ENCODE measurements at places on chromosomes 7 and 10.

- H3K4me1 ChIP-seq, result peaks cover 35% of the 10 kb centered on the region
- peaks cover 4% of the 10 kb centered on the region for H3K36me3 ChIP-seq
- peak overlapping the region; percentile 98 for H3K27ac ChIP-seq
- peak; percentile 45 for DNase-seq
Measured at GRCh38 chr7:139775829-139776266, 1.9 kb downstream of the HIPK2 start.

GRCh38 chr10:12262278-12262981 lies 66.4 kb downstream of the CDC123 start:
- peak overlapping the region; percentile 56 for H3K27ac ChIP-seq
- no peaks in the 10 kb centered on the region for H3K27me3 ChIP-seq

DNA sequence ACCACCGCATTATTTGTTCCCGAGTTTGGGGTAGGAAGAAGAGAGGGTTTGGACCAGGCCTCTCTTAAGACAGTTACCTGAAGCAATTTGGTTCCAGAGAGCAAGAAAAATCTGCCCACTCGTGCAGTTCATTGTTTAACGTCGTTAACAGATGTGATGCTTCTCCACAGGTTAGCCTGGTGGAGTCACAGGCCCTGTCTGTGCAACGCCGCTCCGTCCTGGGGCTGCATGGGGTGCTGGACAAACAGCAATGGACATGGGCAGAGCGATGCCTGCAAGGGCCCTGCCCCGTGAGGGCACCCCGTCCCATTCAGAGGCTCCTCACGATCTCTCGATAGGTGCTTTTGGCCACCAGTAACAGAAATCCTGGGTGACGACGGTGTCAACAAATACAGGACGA lies 9.7 kb downstream of the FOXL3 start:
- no peak overlapping the region for H3K4me3 ChIP-seq
- peaks cover 25% of the 10 kb centered on the region for H3K27me3 ChIP-seq
- no peaks in the 10 kb centered on the region for H3K36me3 ChIP-seq

GRCh38 chr10:3539696-3540383 lies 245.2 kb downstream of the KLF6 start:
- no peak overlapping the region for H3K27ac ChIP-seq
- H3K4me1 ChIP-seq, result no peaks in the 10 kb centered on the region

DNA sequence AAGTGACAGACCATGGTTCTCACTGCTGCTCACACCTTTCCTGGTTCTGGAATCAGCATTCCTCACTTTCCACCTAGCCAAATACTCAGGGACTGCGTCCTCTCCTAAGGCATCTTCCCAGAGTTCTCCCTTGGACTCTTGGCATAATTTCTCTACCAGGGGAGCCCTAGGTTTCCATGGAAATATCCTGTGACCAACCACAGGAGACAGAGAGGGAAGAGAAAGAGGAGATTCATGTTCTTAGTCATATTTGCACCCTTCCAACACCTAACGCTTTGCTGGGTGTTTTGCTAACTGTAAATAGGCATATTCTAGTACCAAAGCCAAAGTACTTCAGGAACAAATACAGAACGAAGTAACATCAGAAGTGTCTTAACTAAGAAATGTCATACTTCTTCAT lies 28.6 kb downstream of the DENND11 start:
- H3K4me1 ChIP-seq, result no peaks in the 10 kb centered on the region
- H3K27ac ChIP-seq, result no peak overlapping the region
- peaks cover 21% of the 10 kb centered on the region for H3K36me3 ChIP-seq
- DNase-seq, result no peak

GRCh38 chr7:99141841-99142726 lies 1.8 kb downstream of the SMURF1 start:
- peak overlapping the region; percentile 90 for H3K27ac ChIP-seq
- DNase-seq, result peak; percentile 30
- peaks cover 39% of the 10 kb centered on the region for H3K4me1 ChIP-seq
- H3K36me3 ChIP-seq, result peaks cover 23% of the 10 kb centered on the region
- peak overlapping the region; percentile 81 for H3K4me3 ChIP-seq

- peaks cover 35% of the 10 kb centered on the region for H3K4me1 ChIP-seq
- no peak for DNase-seq
- H3K4me3 ChIP-seq, result no peak overlapping the region
Measured at GRCh38 chr7:28068811-28069216, 111.8 kb downstream of the JAZF1 start.

DNA sequence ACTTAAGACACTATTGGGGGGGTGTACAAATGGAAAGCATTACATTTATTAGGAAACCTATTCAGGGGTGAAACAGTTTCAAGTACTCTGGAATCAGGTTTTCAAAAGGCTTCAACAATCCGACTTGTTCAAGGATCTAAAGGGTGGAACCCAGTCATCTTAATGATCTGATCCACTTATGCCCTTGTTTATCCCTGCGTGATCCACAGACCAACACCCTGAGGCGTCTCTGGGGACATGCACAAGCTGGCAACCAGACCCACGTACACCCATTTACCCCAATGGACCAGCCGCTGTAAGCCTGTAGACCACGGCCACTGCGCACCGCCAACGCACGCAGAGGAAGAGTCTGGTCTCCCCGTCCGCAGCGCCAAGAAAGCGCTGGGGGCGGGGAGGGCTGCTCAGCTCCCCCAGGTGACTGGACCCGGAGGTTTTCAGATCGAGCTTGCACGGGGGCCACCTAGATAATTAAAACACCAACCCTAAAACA lies 13.4 kb downstream of the HNRNPF start:
- H3K4me3 ChIP-seq, result peak overlapping the region; percentile 97
- peak overlapping the region; percentile 87 for H3K27ac ChIP-seq
- peaks cover 61% of the 10 kb centered on the region for H3K4me1 ChIP-seq
- DNase-seq, result no peak

GRCh38 chr7:65971021-65971420 lies 11.0 kb downstream of the GUSB start:
- H3K27ac ChIP-seq, result peak overlapping the region; percentile 46
- no peak overlapping the region for H3K4me3 ChIP-seq
- peaks cover 71% of the 10 kb centered on the region for H3K36me3 ChIP-seq
- no peaks in the 10 kb centered on the region for H3K27me3 ChIP-seq

- no peaks in the 10 kb centered on the region for H3K4me1 ChIP-seq
- no peak overlapping the region for H3K4me3 ChIP-seq
- no peaks in the 10 kb centered on the region for H3K27me3 ChIP-seq
- no peaks in the 10 kb centered on the region for H3K36me3 ChIP-seq
- no peak for DNase-seq
- no peak overlapping the region for H3K27ac ChIP-seq
Measured at GRCh38 chr7:11373546-11374142, 400.0 kb downstream of the PHF14 start.

DNA sequence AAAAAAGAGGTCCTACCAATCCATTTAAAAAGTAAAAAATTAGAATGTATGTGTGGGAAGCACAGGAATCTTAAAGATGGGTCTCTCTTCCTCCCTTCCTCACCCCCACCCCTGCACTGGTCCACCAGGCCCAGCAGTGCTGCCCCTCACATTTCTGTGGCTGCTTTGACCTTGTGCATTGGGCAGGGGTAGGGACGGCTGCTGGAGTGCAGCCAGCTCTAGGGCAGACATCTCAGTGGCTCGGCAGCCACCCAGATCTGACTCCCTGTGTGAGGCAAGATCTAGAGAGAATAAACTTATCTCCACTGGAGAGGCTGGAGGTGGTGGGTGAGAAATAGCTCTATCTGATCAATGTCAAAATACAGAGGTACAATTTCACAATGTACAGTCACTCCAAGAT lies 6.7 kb downstream of the FAM180A start:
- no peaks in the 10 kb centered on the region for H3K4me1 ChIP-seq
- no peak overlapping the region for H3K4me3 ChIP-seq

GRCh38 chr7:68200051-68200670 lies 1203.5 kb downstream of the TYW1 start:
- H3K4me3 ChIP-seq, result no peak overlapping the region
- DNase-seq, result no peak
- H3K27me3 ChIP-seq, result no peaks in the 10 kb centered on the region
- no peak overlapping the region for H3K27ac ChIP-seq
- no peaks in the 10 kb centered on the region for H3K4me1 ChIP-seq
- H3K36me3 ChIP-seq, result no peaks in the 10 kb centered on the region

DNA sequence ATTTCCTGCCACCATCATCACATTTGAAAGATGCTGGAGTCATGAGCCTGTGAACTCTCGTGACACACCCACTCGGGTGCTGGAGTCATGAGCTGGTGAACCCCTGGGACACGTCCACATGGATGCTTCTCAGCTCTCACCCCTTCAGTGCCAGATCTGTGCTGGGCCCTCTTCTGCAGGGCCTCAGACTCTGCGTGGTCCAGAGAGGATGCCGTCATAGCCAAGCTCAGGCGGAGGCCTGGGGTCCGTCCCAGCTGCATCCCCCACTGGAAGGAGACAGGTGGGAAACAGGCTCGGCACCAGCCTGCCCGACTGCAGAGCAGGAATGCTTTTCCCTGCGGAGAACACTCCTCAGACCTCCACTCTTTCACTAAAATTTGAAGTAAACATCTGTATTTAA lies 156.5 kb upstream of the PPP2R2D start:
- H3K36me3 ChIP-seq, result no peaks in the 10 kb centered on the region
- no peak overlapping the region for H3K27ac ChIP-seq
- peaks cover 8% of the 10 kb centered on the region for H3K4me1 ChIP-seq
- peaks cover 69% of the 10 kb centered on the region for H3K27me3 ChIP-seq
- DNase-seq, result no peak
- H3K4me3 ChIP-seq, result no peak overlapping the region

DNA sequence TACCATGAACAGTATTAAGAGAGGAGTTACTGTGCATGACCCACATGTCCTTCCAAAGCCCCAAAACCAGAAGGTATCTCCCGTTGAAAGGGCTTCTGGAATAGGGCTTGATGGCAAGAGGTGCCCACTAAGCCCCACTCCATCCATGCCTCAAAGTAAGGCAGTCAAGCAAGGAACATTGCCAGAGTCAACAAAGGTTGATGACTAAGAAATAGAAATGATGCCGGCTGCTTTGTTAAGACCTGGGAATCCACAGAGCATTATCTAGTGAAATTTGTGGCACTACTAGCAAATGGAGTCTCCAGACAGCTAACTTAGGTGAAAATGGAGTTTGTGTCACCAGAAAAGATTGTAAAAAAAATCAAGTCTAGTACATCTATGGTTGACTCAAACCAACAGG lies 6.2 kb downstream of the SFR1 start:
- H3K4me1 ChIP-seq, result no peaks in the 10 kb centered on the region
- peaks cover 21% of the 10 kb centered on the region for H3K36me3 ChIP-seq
- DNase-seq, result no peak
- peaks cover 11% of the 10 kb centered on the region for H3K27me3 ChIP-seq
- H3K27ac ChIP-seq, result no peak overlapping the region

DNA sequence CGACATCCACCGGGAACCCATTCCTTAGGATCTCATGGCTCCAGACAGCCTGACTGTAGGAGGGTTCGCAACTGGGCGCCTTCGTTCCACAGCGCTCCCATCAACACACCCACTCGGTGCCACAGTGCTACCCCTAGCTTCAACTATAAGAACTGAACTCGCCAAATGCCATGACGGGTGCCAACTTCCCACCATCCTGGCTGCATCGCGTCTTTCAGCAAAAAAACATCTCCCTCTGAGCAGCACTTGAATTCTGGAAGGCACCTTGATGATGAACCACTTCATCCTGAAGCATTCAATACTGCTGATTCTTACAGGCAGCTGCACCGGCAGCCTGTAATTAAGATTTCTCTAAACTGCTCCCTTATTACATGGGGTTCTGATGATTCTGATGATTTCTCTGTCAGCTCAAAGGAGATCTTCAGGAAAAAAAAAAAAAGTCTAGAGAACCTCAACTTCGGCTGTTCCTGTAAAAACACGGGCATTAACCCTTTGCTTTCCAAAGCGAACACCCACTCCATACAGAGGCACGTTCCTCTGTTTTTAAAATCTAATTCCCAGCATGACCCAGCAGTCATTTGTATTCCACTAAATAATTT lies 1.3 kb downstream of the CYTH3 start:
- peak overlapping the region; percentile 84 for H3K27ac ChIP-seq
- peak overlapping the region; percentile 93 for H3K4me3 ChIP-seq
- H3K27me3 ChIP-seq, result no peaks in the 10 kb centered on the region
- peaks cover 6% of the 10 kb centered on the region for H3K36me3 ChIP-seq
- peak; percentile 40 for DNase-seq

GRCh38 chr10:79017882-79018520 lies 50.8 kb upstream of the ZMIZ1 start:
- no peak for DNase-seq
- H3K27ac ChIP-seq, result no peak overlapping the region
- H3K27me3 ChIP-seq, result peaks cover 9% of the 10 kb centered on the region
- no peaks in the 10 kb centered on the region for H3K36me3 ChIP-seq
- no peak overlapping the region for H3K4me3 ChIP-seq

GRCh38 chr7:106936236-106936635 lies 71.2 kb downstream of the PIK3CG start:
- no peaks in the 10 kb centered on the region for H3K36me3 ChIP-seq
- no peak overlapping the region for H3K27ac ChIP-seq
- DNase-seq, result no peak
- no peak overlapping the region for H3K4me3 ChIP-seq

- H3K36me3 ChIP-seq, result no peaks in the 10 kb centered on the region
- peaks cover 58% of the 10 kb centered on the region for H3K27me3 ChIP-seq
- DNase-seq, result no peak
- H3K4me1 ChIP-seq, result no peaks in the 10 kb centered on the region
- H3K4me3 ChIP-seq, result no peak overlapping the region
Measured at GRCh38 chr10:43955978-43956377, 307.3 kb upstream of the ZNF32 start.

GRCh38 chr10:49632406-49633317 lies 18.8 kb downstream of the CHAT start:
- H3K27me3 ChIP-seq, result peaks cover 3% of the 10 kb centered on the region
- no peak overlapping the region for H3K4me3 ChIP-seq
- H3K4me1 ChIP-seq, result no peaks in the 10 kb centered on the region
- H3K27ac ChIP-seq, result no peak overlapping the region

- no peaks in the 10 kb centered on the region for H3K27me3 ChIP-seq
- H3K27ac ChIP-seq, result no peak overlapping the region
- no peak for DNase-seq
- peaks cover 20% of the 10 kb centered on the region for H3K36me3 ChIP-seq
Measured at GRCh38 chr7:151122276-151122675, 36.0 kb downstream of the AGAP3 start.

- no peak overlapping the region for H3K4me3 ChIP-seq
- H3K4me1 ChIP-seq, result peaks cover 10% of the 10 kb centered on the region
- H3K36me3 ChIP-seq, result no peaks in the 10 kb centered on the region
Measured at GRCh38 chr7:70590126-70590854, 541.7 kb upstream of the GALNT17 start.

- H3K27me3 ChIP-seq, result no peaks in the 10 kb centered on the region
- peaks cover 7% of the 10 kb centered on the region for H3K4me1 ChIP-seq
- no peak overlapping the region for H3K27ac ChIP-seq
Measured at GRCh38 chr10:72782649-72783330, 90.8 kb downstream of the MCU start.

- H3K27ac ChIP-seq, result no peak overlapping the region
- DNase-seq, result no peak
- no peak overlapping the region for H3K4me3 ChIP-seq
- H3K36me3 ChIP-seq, result no peaks in the 10 kb centered on the region
- no peaks in the 10 kb centered on the region for H3K4me1 ChIP-seq
Measured at GRCh38 chr7:28395831-28396230, 16.5 kb upstream of the CREB5 start.
